ENCODE measurements at places on chromosomes 5 and 9.

- DNase-seq, result no peak
Measured at GRCh38 chr5:156186760-156187159, 140.2 kb upstream of the SGCD start.

DNA sequence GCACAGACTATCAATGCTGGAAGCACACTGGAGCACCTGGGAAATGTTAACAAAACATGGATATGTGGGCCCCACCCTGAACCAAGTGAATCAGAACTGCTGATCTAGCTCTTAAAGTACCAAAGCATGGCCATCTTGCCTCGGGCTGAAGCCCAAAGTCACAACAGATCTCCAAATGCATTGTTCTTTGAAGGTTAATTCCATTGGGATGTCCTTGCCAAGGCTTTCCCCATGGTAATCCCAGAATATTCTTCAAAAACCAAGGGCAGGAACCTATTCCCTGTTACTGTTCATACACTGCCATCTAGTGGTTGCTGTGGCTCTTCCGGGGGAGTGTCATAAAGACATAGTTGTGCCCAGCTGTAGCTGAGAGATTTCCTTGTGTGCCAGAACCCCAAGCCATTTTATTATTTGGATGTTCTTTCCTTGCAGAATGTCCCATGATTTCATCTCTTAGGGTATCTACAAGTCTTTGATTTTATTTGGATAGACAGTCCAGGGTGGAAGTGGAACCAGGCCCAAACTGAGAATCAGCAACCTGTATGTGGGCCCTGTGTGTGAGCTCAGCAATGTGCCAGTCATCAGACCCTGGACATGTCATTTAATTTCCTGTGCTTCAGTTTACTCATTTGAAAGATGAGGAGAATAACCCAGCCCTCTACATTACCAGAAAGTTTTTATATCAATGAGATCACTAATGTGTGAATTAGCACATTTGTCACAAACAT lies 290.0 kb downstream of the ACTL7B start:
- peak; percentile 64 for DNase-seq

DNA sequence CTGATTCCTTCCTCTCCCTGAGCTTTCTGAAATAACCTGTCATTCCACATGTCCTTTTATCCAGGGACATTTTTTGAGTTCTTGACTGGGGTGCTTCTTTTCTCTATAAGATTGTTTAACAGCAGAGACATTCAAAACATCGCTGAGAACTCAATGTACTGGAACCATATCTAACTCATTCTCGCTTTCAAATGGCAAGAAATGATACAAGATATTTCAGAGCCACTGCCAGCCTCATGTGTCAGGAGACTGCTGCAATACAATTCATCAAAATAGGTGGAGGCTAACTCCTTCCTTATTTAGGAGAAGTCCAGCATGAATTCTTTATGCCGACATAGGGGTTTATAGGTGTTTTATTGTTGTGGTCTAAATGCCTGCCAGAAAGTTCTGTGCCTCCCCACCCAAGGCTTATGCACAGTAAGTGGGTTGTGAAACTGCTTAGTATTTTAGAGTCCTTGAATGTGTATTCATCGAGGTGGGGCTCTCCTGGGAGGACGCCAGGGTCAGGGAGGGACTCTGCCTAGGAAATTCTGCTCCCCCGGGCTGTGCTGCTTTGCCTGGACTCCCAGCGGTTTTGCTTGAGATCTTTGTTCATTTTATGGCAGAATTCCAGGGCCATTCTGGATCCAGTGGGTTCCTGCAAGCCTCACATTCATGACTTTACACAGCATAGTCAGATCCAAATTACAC lies 53.9 kb downstream of the ZNF474 start:
- DNase-seq, result no peak

- no peak for DNase-seq
Measured at GRCh38 chr9:137128862-137129455, 10.0 kb upstream of the GRIN1 start.

DNA sequence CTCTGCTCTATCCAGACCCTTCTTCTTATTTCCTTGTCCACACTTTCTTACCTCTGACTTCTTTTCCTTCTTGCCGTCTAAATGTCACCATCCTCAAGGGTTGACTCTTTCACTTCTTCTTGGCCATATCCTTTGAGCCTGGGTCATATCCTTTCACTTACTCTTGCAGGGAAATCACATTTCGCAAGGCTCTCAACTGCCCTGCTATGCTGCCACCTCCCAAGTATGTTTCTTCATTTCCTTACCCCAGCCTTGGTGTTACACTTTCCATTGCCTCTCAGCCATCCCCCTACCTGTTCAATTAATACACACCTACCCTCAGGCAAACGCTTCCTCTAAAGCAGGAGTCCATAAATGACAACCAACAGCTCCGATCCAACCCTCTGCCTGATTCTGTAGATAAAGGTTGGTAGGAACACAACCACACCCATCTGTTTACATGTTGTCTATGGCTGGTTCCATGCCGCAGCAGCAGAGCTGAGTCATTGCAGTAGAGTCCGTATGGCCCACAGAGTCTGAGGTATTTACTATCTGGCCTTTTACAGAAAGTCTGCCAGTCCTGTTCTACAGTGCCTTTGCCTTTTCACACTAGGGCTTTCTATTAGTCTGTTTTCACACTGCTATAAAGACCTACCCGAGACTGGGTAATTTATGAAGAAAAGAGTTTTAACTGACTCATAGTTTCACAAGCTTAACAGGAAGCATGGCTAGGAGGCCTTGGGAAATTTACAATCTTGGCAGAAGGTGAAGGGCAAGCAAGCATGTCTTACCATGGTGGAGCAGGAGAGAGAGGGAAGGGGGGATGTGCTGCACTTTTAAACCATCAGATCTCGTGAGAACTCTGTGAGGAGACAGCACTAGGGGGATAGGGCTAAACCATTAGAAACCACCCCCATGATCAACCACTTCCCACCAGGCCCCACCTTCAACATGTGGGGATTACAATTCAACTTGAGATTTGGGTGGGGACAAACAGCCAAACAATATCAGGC lies 97.9 kb downstream of the SV2C start:
- no peak for DNase-seq

GRCh38 chr9:107674721-107675277 lies 185.2 kb upstream of the KLF4 start:
- no peak for DNase-seq

DNA sequence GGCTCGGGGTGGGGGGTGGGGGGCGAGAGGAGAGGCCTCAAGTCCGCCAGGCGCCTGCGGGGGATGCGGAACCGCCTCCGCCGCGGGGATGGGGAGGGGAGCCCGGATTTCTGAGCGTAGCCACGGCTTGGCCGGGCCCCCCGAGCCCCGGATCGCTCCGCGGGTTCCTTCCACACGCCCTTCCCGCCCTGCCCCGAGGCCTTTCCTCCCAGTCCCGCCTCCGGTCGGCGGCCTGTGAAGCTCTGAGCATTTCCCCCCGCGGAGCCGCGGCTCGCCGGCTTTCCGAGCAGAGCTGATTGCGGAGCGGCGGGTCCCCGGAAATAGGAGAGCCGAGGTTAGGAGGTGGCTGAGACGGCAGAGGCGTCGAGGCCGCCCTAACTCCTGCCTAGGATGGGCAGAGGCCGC lies 6.1 kb downstream of the IRX4 start:
- DNase-seq, result no peak

GRCh38 chr5:90133941-90134340 lies 275.6 kb downstream of the CETN3 start:
- no peak for DNase-seq

- no peak for DNase-seq
Measured at GRCh38 chr9:91894536-91894935, 55.5 kb downstream of the ROR2 start.

DNA sequence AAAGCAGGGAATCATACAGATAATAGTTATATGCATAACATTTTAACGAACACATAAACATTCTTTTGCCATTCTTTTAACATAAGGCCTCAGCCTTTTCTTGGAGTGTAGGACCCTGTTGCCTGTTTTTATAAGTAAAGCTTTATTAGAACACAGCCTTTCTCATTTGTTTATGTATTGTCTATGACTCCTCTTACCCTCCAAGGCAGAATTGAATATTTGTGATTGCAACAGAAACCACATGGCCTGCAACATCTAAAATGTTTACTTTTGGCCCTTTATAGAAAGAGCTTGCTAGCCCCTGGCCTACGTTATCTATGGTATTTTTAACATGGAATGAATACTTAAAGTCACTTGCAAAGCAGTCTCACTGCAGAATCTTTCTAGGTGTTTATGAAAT lies 2.6 kb downstream of the SLC31A1 start:
- no peak for DNase-seq

DNA sequence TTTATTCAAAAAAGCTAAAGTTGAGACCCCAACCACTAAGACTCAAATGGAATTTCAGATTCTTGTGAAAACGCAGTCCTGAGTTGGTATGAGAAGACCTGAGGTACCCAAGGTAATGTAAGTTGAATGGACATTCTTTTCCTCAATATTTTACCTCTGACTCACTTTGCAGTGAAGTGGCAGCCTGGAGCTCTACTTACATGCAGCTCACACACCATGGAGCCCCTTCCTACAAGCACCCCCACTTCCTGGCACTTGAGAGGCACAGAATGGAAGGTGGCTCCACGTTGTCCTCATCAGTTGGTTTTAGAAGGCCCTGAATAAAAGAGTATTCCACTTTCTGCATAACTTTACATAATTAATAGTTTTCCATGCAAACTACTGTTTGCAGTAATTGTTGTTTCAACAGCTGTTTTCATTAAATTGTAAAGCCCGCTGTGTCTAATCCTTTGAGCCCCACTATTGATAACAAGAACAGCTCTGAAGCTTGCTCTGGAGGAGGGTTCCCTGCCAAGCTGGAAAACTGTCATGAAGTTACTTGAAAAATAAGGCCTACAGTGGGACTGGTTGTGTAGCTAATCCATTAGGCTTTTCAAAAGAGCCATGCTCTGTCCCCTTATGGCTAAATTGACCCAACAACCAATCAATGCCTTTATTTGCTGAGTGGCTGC lies 102.2 kb upstream of the SPATA31D4 start:
- DNase-seq, result no peak

DNA sequence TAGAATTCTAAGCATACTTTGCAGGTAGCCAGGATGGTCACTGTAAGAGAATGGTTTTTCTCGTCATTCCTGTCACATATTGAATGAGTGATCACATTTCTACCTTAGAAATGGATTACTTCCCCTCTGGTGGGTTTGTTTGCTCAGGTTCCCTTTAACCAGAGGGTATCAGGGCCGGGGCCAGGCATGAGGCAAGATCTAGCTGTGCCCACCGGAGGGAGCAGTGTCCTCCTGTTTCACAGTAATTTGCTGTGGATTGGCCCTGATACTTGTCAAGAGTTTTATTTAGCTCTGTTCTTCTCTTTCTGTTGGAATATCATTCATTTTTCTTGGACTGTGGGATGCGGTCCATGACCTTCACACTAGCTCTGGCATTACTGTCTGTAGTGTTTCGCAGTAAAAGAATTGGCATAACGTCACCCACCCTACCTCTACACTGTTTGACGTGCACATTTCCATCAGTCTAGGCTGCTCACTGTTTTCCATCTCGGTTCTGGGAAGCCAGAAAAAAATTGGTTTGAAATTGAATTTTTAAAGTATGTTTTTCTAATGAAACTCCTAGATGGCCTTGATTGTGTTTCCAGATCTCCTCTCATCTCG lies 42.4 kb upstream of the ZBED3 start:
- DNase-seq, result peak; percentile 27

GRCh38 chr5:135242021-135242865 lies 156.8 kb downstream of the MACROH2A1 start:
- DNase-seq, result no peak

- DNase-seq, result no peak
Measured at GRCh38 chr5:34495178-34495577, 160.9 kb upstream of the RAI14 start.

- DNase-seq, result no peak
Measured at GRCh38 chr9:122642226-122642625, 15.2 kb downstream of the OR1B1 start.

DNA sequence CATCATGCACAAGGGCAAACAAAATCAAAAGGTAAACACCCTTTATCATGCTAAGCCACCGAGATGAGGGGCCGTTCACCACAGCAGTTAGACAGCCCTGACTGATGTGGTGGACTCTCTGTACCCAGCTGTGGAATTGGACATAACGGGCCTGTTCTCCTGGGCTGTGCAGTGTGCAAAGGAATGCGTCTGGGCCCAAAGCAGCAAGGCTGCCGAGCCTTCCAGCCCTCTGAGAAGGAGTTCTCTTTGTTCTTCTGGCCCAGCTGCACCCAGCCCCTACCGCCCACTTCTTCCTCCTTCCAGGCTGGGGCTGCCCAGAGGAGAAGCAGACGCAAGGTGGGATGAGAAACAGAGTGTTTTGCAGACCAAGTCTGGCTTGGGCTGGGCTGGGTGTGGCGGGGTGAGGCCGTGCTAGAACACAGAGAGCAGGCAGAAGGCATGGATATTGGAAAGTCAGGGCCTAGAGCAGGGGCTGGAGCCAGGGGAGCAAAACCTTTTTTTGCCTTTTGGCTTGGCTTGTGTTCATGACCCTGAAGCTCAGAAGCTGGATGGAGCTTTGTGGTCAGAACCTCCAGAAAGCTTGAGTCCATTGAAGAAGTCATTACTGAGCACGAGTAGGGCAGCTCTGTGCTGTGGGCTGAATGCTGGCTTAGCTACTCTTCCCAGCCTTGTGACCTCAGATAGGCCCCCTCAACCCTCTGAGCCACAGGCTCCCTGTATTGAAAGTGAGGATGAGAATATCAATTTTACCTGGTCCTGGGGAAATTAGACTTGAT lies 49.8 kb upstream of the SH3PXD2B start:
- DNase-seq, result no peak

DNA sequence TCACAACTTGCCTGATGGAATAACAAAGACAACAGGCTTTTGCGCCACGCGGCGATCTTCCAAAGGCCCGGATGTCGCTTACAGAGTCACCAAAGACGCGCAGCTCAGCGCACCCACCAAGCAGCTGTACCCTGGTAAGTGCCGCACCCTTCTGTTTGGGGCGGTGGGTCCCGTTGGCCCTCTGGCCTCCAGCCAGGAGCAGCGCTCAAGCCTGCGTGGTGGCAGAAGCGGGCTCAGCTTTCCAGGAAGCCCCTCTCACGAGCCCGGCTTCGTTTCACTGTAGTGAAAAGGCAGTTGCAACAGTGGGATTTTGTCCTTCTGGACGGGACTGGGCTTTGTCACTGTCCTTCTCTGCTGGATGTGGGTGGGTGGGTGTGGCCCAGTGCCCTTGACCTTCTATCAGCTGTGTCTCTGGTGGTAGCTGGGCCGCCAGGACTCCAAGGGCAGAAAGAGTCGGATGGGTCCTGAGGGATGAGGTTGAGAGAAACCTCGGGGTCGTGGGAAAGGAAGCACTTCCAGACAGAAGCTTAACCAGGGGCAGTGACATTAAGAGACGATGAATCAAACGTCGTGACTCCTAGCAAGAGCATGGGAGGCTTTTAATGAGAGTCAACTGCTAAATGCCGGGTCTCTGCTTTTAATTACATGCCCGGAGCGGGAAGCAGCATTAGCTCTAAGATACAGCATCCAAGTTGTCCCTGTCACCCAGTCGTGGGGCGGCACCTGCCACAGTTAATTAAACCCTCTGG lies 49.5 kb downstream of the COL5A1 start:
- DNase-seq, result no peak

- DNase-seq, result no peak
Measured at GRCh38 chr5:144179226-144179625, 8.6 kb downstream of the KCTD16 start.

GRCh38 chr9:134908524-134909309 lies 9.0 kb downstream of the FCN1 start:
- DNase-seq, result no peak

GRCh38 chr5:90381213-90381929 lies 28.2 kb downstream of the CETN3 start:
- DNase-seq, result no peak

Data from iPS DF 6.9 (cell line).